HCT116 (cell line): ENCODE measurements at places on chromosomes 11 and 22.

DNA sequence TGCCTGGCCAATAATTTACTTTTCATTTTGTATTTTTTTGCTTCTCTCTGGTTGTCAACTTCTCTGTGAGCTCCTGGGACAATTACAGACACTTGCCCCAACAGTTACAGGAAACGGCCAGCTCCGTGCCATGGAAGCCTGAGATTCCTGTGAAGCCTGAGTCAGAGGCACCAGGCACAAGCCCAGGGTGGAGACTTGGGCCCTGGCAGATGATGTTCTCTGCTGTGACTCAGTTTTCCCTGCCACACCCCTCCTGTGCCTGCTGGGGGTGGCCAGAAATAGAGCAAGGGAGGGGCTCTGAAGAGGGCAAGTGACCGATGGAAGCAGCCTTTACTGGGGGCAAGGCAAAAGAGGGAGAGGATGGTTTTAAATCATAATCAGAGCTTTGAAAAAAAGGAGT, 4.9 kb downstream of the ATP5MGL start:
- DNase-seq, result peak; percentile 85
- H3K4me1 ChIP-seq, result peaks cover 14% of the 10 kb centered on the region
- H3K36me3 ChIP-seq, result peaks cover 19% of the 10 kb centered on the region; the same call in 1 of the 2 replicates
- H3K27me3 ChIP-seq, result no peaks in the 10 kb centered on the region
- peak overlapping the region; percentile 44 for H3K4me3 ChIP-seq

GRCh38 chr22:38709306-38709705, 3.6 kb downstream of the GTPBP1 start:
- peaks cover 27% of the 10 kb centered on the region for H3K4me1 ChIP-seq
- H3K27ac ChIP-seq, result no peak overlapping the region
- H3K27me3 ChIP-seq, result no peaks in the 10 kb centered on the region

GRCh38 chr22:44523981-44524759, 26.1 kb upstream of the RTL6 start:
- no peak overlapping the region for H3K4me3 ChIP-seq
- H3K27me3 ChIP-seq, result peaks cover 10% of the 10 kb centered on the region
- H3K27ac ChIP-seq, result no peak overlapping the region
- DNase-seq, result no peak

- no peak overlapping the region for H3K4me3 ChIP-seq
- DNase-seq, result no peak
- peaks cover 46% of the 10 kb centered on the region for H3K36me3 ChIP-seq
- H3K4me1 ChIP-seq, result no peaks in the 10 kb centered on the region
- H3K27me3 ChIP-seq, result no peaks in the 10 kb centered on the region
Measured at GRCh38 chr11:64763526-64764039, 3.8 kb upstream of the PYGM start.

DNA sequence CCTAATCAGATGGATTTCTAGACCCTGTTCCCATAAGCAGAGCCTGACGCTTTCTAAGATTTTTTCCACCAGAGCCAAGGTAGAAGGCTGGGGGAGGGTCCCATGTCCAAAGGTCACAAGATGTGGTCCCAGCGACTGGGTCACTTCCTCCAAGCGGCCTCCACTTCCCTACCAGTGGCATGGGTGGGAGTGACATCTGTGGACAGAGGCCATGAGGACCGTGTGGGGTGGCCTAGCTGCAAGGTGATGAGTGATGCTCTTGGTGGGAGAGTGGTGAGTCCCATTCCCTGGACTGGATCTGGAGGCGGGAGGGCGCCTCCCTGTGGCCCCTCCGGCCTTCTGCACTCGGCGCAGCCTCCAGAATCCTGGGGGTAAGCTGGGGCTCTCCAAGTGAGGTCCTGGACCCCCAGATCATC, 32.4 kb upstream of the PRR5 start:
- H3K4me3 ChIP-seq, result no peak overlapping the region
- no peaks in the 10 kb centered on the region for H3K4me1 ChIP-seq
- no peak for DNase-seq
- H3K27ac ChIP-seq, result no peak overlapping the region

GRCh38 chr11:116481126-116481675, 291.6 kb downstream of the BUD13 start:
- no peak overlapping the region for H3K27ac ChIP-seq
- no peak overlapping the region for H3K4me3 ChIP-seq
- no peaks in the 10 kb centered on the region for H3K4me1 ChIP-seq
- H3K36me3 ChIP-seq, result no peaks in the 10 kb centered on the region
- DNase-seq, result no peak
- peaks cover 53% of the 10 kb centered on the region for H3K27me3 ChIP-seq

- peaks cover 49% of the 10 kb centered on the region for H3K27me3 ChIP-seq
- H3K27ac ChIP-seq, result no peak overlapping the region
- no peaks in the 10 kb centered on the region for H3K36me3 ChIP-seq
- no peak overlapping the region for H3K4me3 ChIP-seq
- DNase-seq, result no peak
- H3K4me1 ChIP-seq, result no peaks in the 10 kb centered on the region
Measured at GRCh38 chr11:113022262-113022661, 61.0 kb downstream of the NCAM1 start.

DNA sequence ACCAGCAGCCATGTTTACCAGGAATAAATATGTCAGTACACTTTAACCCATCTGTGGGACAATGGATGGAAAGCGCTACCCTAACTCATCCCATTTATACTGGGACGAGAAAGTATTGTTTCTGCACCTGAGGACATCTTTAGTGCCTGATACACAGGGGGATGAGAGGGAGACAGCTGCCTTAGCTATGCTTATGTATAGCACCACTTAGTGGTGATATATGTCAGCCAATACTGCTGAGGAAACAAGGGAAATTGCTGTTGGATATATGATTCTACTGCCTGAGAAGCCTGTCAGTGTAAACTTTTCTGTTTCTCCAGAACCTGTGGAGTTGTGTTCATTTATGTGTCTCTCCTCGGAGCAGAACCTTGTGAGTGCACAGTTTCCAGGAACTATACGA, 13.3 kb upstream of the CEP295 start:
- H3K27me3 ChIP-seq, result peaks cover 1% of the 10 kb centered on the region; the same call in 1 of the 2 replicates
- H3K4me1 ChIP-seq, result peaks cover 4% of the 10 kb centered on the region
- no peak for DNase-seq
- no peaks in the 10 kb centered on the region for H3K36me3 ChIP-seq
- no peak overlapping the region for H3K4me3 ChIP-seq

DNA sequence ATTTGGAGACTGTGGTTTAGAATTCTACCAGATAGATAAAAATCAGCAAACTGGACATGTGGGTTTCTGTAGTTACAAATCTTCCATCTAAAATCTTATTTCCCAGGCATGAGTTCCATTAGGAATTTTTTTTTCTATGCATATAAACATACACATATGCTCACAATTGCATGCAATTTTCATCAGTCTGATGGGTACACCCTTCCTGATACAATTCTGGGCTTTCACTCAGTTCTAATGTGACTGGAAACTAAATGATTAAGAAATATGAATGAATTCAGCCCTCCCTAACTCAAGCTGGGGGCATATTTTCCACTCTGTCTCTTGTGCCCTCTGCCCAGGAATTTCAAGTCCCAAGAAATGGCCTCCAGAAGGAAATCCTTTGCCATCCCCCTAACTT, 187.1 kb downstream of the SNX19 start:
- H3K27ac ChIP-seq, result no peak overlapping the region
- peaks cover under 1% of the 10 kb centered on the region; the same call in 1 of the 2 replicates for H3K27me3 ChIP-seq
- H3K4me1 ChIP-seq, result no peaks in the 10 kb centered on the region
- no peaks in the 10 kb centered on the region for H3K36me3 ChIP-seq
- no peak overlapping the region for H3K4me3 ChIP-seq

DNA sequence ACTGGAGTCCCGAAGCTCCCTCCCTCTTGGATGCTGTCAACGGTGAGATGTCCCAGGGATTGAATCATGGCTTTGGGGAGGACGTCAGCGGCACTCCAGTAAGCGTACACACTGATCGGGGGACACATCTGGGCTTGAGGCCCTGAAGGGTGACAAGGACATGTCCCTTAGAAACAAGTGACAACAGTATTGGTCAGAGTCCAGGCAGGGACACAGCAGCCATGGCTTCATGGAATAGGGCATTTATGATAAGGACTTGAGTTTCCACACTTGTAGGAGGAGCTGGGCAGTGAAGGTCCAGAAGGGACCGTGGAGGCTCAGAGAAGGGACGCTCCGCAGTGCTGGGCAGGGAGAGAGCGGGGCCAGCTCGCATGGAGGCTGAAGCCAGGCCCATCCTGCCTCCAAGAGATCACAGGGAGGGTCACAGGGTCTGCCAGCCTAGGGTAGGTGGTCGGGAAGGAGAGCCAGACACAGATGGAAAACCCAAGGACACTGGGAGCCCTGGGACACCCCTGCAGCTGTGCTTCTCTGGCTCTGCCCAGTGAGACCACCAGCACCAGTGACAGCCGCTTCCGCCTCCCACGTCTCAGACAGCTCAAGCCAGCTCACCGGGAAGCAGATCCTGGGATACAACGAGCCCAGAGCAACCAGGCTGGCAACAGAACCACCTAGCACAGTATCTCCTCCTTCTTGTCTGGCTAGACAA, 22.9 kb upstream of the RFPL3 start:
- no peak overlapping the region for H3K27ac ChIP-seq
- no peak for DNase-seq
- H3K4me3 ChIP-seq, result no peak overlapping the region
- no peaks in the 10 kb centered on the region for H3K4me1 ChIP-seq
- H3K36me3 ChIP-seq, result no peaks in the 10 kb centered on the region

DNA sequence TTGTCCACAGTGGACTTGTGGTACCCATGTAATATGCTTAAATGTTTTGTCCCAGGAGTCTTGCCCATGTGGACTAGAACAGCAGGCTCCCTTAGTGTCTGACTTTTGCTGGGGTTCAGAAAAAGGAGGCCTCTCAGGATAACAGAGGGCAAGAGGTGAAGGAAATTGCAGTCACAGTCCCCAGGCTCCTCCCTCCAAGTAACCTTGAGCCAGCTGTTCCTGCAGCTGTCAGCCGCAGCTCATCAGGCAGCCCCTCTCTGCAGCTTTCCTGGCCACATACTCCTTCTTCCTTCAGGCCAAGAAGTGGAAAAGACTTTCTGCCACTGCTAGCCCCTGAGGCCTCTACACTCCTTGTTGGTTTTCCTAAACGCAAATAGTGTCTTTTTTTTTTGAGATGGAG, 6.3 kb upstream of the MYO18B start:
- no peaks in the 10 kb centered on the region for H3K4me1 ChIP-seq
- no peaks in the 10 kb centered on the region for H3K36me3 ChIP-seq
- H3K27ac ChIP-seq, result no peak overlapping the region
- H3K4me3 ChIP-seq, result no peak overlapping the region

DNA sequence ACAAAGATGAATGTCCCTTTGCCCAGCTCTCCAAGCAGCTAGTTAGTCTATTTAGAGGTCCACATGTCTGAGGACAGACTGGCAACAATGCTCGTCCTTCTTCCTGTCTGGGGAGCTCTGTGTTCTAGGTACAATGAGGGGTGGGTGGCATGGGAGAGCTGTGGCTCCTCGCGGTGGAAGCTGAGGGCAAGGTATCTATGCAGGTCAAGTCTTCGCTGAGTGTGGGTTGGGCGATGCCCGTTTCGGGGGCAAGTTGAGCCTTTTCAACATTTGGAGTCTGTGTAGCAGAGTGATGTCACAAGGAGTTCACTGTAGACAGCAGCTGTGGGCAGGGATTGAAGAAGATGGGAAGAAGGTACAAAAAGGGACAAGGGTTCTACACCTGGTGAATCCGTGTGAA, 163.2 kb downstream of the FEZ1 start:
- H3K27ac ChIP-seq, result no peak overlapping the region
- no peaks in the 10 kb centered on the region for H3K4me1 ChIP-seq
- peaks cover 7% of the 10 kb centered on the region; the same call in 1 of the 2 replicates for H3K27me3 ChIP-seq
- H3K36me3 ChIP-seq, result no peaks in the 10 kb centered on the region
- no peak overlapping the region for H3K4me3 ChIP-seq

DNA sequence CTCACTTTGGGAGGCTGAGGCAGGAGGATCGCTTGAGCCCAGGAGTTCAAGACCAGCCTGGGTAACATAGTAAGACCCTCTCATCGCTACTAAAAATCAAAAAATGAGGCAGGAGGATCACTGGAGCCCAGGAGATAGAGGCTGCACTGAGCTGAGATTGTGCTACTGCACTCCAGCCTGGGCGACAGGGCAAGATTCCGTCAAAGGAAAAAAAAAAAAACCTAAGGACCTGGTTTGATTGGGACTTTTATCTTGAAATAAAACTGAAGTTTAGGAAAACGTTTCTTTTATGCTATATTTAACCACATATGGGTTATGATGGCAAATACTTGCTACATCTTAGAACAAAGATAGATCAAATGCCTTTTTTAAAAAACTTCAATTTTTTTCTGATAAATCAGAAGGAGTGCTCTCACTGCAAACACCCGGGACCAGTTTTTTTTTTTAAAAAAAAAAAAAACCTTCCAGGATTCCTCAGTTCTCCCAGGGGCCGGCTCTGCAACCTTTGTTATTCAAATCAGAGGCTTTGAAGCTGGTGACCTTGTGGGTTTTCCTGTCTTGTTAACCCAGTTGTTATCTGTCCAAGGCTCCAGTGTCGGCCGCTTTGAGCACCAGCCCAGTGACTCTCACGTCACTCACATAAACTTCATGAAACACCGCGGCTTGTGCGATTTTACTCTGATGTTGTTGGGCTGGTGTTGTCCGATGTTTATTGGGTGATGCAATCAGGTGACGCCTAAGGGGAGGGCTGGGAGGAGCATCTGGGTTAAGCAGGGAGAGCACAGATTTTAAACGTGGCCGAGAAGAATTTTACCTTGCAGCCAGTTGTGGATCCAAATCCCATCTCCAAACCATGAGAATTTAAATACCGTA, 24.7 kb upstream of the SLC22A12 start:
- H3K4me1 ChIP-seq, result peaks cover 20% of the 10 kb centered on the region
- H3K27ac ChIP-seq, result peak overlapping the region; percentile 37; the same call in 1 of the 2 replicates
- DNase-seq, result peak; percentile 92

GRCh38 chr22:29275167-29275566, 7.1 kb downstream of the EWSR1 start:
- no peak for DNase-seq
- H3K27me3 ChIP-seq, result no peaks in the 10 kb centered on the region
- peaks cover 7% of the 10 kb centered on the region for H3K4me1 ChIP-seq
- H3K27ac ChIP-seq, result no peak overlapping the region

GRCh38 chr11:93512949-93513667, 30.1 kb downstream of the SMCO4 start:
- H3K27ac ChIP-seq, result no peak overlapping the region
- H3K4me1 ChIP-seq, result no peaks in the 10 kb centered on the region
- no peak overlapping the region for H3K4me3 ChIP-seq

- H3K27ac ChIP-seq, result no peak overlapping the region
- H3K4me3 ChIP-seq, result no peak overlapping the region
- no peaks in the 10 kb centered on the region for H3K36me3 ChIP-seq
- H3K4me1 ChIP-seq, result peaks cover 19% of the 10 kb centered on the region
- no peaks in the 10 kb centered on the region for H3K27me3 ChIP-seq
- DNase-seq, result no peak
Measured at GRCh38 chr11:12243486-12243885, 133.1 kb downstream of the MICAL2 start.

- H3K4me1 ChIP-seq, result no peaks in the 10 kb centered on the region; the same call in 1 of the 2 replicates
- no peak for DNase-seq
- no peak overlapping the region for H3K27ac ChIP-seq
- no peaks in the 10 kb centered on the region for H3K27me3 ChIP-seq
Measured at GRCh38 chr11:119706029-119706428, 23.0 kb downstream of the NECTIN1 start.

GRCh38 chr11:70891844-70892380, 360.5 kb downstream of the SHANK2 start:
- H3K27me3 ChIP-seq, result no peaks in the 10 kb centered on the region
- no peaks in the 10 kb centered on the region for H3K4me1 ChIP-seq
- no peak overlapping the region for H3K4me3 ChIP-seq
- no peaks in the 10 kb centered on the region for H3K36me3 ChIP-seq
- H3K27ac ChIP-seq, result no peak overlapping the region
